ENCODE measurements at places on chromosomes 4 and X. TPM values are rescaled to one million over a fixed set of nuclear protein-coding genes. Genes with fewer than 3 reads are reported as not detected.

DNA sequence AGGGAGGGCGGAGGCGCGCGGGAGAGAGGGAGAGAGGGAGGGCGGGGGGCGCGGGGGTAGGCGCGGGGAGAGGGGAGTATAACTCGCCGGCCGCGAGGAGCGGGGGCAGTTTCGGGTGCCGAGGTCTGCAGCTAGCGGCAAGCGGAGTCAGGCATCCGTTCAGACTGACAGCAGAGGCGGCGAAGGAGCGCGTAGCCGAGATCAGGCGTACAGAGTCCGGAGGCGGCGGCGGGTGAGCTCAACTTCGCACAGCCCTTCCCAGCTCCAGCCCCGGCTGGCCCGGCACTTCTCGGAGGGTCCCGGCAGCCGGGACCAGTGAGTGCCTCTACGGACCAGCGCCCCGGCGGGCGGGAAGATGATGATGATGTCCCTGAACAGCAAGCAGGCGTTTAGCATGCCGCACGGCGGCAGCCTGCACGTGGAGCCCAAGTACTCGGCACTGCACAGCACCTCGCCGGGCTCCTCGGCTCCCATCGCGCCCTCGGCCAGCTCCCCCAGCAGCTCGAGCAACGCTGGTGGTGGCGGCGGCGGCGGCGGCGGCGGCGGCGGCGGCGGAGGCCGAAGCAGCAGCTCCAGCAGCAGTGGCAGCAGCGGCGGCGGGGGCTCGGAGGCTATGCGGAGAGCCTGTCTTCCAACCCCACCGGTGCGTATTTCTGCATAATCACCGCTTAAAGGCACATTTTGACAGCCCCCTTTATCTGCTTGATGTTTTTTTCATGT, at the start of gene POU4F2:
Gene POU4F2, plus strand, starts transcription at position 108 of the 720 bp plus-strand sequence. Its CDS starts 248 bp downstream, at position 356.
- no peak for DNase-seq

GRCh38 chr4:7433376-7434140, 1.2 kb downstream of the PSAPL1 start:
- DNase-seq: peak; percentile 41

GRCh38 chr4:7295911-7296660, 103.7 kb downstream of the SORCS2 start:
- DNase-seq: peak; percentile 66

DNA sequence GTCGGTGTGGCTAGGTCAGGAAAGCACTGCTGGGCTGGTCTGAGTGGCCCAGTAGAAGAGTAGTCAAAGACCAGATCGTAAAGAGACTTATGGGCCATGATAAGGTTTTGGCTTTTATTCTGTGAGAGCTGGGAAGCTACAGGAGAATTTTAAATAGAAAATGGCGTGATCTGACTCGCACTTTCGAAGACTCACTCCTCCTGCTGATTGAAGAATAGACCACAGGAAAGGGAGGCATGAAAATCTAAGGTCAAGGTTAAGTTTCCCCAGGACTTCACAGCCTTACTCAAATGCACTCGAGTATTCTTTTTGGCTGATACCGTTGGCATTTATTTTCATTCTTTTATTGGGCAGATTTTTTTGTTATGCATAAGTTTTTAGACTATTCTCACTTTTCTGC, 231.4 kb upstream of the ANKRD50 start:
- no peak for DNase-seq

- no peak for DNase-seq
These were observed 112.7 kb downstream of the TBL1X start for GRCh38 chrX:9577555-9577954.

DNA sequence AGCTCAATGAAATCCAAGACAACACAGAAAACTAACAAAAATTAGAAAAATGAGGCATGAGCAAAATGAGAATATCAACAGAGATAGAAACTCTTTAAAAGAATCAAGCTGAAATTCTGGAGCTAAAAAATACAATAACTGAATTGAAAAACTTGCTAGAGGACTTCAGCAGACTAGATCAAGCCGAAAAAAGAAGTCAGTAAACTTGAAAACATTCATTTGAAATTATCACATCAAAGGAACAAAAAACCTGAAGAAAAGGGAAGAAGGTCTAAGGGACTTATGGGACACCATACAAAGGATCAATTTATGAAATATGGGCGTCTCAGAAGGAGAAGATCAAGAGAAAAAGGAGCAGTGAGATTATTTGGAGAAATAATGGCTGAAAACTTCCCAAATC, 131.3 kb downstream of the PTCHD1 start:
- DNase-seq: no peak

- DNase-seq: no peak
These were observed 949.0 kb downstream of the C4orf33 start for GRCh38 chr4:130044788-130045531.

DNA sequence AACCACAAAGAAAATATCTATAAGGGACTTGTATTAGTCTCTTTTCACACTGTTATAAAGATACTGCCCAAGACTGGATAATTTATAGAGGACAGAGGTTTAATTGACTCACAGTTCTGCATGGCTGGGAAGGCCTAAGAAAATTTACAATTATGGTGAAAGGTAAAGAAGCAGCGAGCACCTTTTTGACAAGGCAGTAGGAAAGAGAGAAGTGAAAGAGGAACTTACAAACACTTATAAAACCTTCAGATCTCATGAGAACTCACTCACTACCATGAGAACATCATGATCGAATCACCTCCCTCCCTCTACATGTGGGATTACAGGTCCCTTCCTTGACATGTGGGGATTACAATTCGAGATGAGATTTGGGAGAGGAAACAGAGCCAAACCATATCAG, 856.0 kb downstream of the TRAM1L1 start:
- DNase-seq: no peak

- no peak for DNase-seq
These were observed 194.4 kb downstream of the BCOR start for GRCh38 chrX:39903343-39903742.

GRCh38 chr4:181959121-181959520, 284.1 kb upstream of the TENM3 start:
- no peak for DNase-seq

DNA sequence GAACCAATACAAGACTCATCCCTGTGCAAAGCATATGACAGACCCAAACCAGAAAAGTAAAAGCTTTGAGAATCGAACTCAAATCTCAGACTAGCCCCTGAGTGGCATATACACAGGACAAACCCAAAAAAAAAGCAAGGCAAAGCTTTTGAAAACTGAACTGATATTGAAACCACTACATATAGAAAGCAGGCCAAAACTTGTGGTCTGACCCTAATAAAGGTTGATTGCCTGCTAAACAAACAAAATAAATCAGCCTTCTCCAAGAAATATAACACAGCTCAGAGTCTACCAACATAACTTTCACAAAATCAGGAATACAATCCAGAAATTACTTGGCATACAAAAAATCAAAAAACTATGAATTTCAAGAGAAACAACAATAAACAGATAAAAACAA, 40.3 kb downstream of the LRBA start:
- DNase-seq: no peak

DNA sequence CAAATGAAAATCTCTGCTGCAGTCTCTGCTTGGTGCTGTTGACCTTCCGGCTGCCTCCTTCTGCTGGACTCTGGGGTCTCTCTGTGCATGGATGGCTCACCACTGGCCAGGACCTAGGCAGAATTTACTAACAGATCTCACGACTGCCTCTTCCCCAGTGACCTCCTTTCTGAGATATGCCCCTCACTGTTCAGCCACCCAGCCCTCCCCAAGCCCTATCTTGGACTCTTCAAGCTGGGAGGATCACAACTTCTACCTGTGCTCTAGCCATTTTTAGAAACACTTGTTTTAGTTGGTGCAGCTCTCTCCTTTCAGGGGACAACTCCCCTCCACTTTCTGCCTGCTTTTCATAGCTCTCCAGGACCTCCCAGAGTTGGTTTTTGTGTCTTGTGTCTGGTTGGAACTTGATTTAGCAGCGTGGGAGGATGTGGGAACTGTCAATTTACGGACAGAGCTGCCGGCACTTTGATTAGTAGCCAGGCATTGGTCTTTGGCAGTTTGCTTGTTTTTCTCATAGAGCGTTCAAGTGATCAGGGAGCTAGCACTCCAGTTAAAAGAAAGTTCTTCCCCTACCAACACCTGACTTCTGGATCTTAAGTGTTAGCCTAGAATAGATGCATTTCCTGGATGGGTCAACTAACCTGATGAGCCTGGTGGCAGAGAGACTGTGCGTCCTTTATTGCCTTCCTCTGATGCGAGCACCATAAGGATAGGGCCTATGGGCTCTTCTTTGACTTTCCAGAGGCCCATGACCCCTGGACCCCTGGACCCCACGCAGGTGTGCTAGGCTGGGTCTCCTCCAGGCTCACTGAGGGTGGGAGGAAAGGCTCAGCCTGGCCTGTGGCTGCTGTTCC, 6.5 kb downstream of the RGS12 start:
- DNase-seq: no peak

- DNase-seq: no peak
These were observed 13.4 kb downstream of the EDA2R start for GRCh38 chrX:66625525-66625924.

DNA sequence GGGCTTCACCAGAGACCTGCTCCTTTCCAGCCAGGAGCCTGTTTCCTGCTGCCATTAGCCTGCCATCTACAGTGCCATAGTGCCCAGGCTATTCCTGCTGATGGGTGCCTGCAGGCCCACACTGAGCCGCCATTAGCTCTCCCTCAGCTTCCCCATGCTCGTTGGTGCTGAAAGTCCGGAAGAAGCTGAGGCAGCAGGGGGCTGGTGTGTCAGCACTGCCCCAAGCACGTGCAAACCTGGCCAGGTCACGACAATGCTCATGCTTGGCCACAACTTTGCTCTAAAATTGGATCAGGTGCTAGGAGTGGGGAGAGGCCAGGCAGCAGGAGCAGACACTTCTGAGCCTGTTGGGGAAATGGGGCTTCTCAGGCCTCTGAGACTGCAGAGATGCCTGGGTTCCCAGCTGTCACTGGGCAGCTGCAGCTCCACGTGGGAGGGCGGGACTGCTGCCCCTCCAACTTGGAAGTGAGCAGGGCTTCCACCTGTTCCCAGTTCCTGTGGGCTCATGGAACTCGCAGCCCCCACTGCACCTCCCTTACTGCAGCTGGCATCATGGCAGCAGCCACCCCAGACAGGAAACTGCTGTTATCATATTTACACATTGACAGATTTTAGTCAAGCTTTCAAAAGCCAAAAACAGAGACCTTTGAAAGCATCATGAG, 913.9 kb downstream of the FSTL5 start:
- no peak for DNase-seq

DNA sequence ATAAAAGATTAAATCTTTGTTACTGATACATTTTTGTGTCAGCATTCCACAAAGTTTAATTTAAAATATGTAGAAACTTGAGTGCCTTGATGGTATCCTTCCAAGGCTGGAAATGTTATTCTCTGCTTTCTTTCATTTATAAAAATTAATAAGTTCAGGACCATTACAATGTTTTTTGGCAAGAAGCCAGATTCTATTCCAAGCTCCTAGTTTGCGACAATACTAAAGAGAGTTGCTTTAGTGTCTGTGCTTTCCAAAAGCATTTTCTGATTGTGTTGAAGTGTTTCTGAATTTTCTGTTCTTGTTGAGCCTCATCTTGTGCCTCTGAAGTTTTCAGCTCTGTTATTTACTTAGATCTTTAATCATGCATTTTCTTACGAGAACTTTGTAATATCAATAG, 516.2 kb downstream of the KCTD8 start:
- no peak for DNase-seq

DNA sequence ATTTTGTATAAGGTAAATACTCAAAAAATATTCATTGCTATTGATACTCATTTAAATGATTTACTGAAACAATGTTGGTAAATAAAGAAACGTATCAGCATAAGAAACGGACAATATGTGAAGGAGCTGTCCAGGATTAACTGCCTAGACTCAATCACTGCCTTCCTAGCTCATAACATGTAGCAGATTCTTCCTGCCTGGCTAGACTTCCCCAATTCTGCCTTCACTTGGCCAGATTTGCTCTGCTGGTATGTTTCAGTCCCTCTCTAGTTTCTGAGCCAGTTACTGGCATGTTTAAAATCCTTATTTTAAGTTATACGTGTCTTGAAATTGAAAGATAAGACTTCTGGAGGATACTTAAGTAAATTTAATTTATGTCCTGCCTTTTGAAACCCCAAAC, 740.3 kb downstream of the CENPC start:
- DNase-seq: no peak

- DNase-seq: no peak
These were observed 51.9 kb upstream of the SLC6A14 start for GRCh38 chrX:116384406-116384954.

DNA sequence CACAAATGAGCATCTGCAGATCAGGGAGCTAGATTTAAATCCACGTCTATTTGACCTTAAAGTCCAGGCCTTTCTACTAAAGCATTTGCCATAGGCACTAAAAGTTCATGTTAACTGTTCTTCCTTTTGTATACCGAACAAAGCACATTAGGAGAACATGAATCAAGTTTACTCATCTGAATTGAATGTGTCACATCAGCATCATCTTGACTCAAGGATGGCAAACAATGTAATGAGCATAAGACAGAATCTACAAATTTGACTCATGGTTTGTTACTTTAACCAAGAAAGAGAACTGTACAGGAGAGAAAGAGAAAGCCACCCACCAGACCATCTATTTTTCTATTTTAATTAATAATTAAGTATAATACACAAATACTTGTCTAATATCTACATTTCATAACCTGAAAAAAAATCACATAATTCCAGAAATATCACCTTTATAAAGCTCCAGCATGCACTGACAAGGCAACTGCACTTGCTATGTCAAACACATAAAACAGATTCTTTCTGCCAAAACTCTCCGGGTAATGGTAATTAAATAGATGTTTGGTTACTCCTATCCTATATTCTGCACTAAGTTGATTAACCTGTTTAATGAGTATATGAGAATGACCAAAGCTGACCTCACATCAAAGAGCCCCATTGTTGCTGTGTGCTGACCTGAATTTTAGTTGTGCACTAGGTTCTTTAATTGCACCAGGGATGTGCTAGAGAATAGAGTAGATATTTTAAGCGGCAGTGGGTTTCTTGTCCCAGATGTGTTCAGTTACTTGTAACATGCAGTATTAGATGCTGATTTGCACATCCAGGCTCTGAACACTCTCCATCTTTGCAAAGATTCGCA, 42.5 kb upstream of the LEF1 start:
- no peak for DNase-seq

DNA sequence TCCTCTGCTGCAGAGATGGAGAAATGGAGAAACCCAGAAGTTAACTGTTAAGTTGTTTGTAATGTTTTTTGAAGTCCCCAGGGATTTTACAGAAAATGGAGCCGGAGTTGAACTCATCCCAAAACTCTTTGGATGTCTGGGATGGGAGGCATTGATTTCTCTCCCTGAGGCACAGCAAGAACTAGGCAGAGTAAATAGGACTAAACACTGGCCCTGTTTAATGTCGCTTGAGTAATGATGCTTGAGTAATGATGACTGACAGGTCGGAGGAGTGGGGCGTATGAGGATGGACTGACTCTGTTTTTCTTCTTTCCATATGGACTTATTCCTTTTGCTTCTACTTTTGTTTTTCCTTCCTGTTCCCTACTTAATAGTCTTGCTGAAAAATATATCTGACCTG, 69.9 kb downstream of the ARHGAP10 start:
- DNase-seq: no peak

GRCh38 chr4:174763454-174764104, 65.5 kb downstream of the GLRA3 start:
- DNase-seq: no peak

Gene SOWAHD
- total RNA-seq: 0.41 TPM

Gene S100G
- not detected for total RNA-seq

Gene CCSER1
- 12.9 TPM for total RNA-seq

Gene CXorf65
- not detected for total RNA-seq

Gene RTL3
- 0.08 TPM for total RNA-seq

Gene CD40LG
- total RNA-seq: not detected

Gene STBD1
- 29.4 TPM for total RNA-seq

All from Right ventricle myocardium inferior (tissue), 1 donor.